Iris pigment epithelial cell (primary cell): ENCODE measurements at places on chromosomes 11 and 22.

GRCh38 chr11:57515332-57516060, at the start of gene SLC43A1:
SLC43A1 (minus strand) TSS chr11:57515702; CDS start chr11:57514111, 1,591 bp downstream.
- DNase-seq, result peak; percentile 68

DNA sequence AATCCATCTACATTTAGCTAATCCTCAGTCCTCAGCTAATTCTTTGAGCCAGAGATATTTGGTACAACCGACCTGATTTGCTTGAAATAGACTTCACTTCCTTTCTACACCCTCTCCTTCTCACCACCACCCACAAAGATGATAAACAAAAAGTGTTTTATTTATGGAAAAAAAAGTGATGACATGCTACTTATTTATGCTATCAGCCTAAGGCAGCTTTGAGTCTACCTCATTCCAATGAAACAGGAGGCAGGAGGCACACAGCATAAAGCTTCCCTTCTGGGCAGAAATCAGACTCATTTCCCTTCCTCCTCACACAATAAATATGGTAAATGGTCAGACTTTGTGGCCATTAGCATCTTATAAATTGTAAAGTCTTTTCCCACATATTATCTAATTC, 325.7 kb downstream of the SOX6 start:
- no peak for DNase-seq

DNA sequence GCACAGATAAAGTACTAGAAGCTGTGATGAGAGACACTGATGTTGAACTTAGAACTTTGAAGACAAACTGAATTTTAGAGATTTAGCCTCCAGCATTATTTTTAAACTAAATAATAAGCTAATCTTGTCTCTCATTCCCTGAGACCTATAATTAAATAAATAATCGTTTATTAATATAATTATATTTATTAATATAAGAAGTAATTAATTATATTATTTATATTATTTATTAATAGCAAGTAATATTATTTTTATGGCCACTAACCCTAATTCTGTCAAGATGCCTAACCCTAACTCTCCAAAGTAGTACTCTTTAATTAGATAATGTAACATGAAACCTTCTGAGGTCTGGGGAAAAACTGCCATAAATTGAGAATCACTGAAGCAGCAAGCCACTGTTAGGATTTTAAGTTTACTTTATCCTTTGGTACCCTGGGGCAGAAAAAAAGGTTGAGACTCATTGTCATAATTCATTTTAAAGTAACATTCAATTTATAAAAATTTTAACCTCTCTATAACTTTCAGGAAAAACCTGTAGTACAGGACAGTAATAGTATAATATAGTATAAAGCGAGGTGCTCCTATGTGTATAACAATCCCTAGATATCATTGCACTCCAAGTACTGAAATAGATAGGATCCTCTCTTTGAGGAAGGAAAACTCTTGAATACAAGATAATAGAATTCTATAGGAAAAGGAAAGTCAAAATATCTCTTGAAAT, 85.4 kb downstream of the TTC28 start:
- DNase-seq, result no peak

- no peak for DNase-seq
Measured at GRCh38 chr22:32286290-32286840, 31.2 kb upstream of the SLC5A4 start.

DNA sequence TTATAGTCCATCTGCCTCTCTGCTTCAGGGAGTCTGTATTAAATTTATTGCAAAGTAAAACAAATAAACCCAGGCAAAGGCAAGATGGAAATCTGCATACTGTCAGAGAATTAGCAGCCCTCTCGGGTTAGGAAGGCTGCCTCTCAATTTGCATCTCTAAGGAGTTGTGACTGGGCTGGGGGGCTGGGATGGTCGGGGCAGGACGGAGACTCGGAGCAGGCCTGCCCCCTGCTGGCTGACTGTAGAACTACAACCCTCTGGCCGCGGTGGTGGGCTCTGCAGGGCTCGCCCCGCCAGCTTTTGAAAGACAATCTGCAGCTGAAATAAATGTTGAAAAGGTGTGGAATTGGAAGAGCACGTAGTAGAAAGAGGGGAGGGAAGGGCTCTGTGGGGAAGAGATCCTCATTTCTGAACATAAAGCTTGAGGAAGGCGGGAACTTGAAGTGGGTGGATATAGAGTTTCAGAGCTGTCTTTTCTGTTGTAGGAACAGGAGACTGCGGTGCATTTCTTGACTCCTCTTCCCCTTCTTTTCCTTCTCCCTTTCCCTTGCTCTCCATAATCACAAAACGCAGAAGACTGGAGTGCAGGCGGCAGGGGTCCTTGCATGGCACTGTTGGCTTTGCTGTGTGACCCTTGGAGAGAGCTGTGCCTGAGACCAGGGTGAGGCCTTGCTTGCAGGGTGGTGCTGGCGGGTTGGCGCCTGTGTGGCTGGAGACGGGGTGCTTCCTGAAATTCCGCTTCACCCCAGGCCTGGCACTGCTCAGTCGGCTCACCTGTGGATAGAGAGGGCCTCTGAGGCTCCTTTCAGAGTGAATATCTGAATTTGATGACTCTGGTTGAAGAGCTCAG, 22.6 kb upstream of the PKNOX2 start:
- peak; percentile 8 for DNase-seq

DNA sequence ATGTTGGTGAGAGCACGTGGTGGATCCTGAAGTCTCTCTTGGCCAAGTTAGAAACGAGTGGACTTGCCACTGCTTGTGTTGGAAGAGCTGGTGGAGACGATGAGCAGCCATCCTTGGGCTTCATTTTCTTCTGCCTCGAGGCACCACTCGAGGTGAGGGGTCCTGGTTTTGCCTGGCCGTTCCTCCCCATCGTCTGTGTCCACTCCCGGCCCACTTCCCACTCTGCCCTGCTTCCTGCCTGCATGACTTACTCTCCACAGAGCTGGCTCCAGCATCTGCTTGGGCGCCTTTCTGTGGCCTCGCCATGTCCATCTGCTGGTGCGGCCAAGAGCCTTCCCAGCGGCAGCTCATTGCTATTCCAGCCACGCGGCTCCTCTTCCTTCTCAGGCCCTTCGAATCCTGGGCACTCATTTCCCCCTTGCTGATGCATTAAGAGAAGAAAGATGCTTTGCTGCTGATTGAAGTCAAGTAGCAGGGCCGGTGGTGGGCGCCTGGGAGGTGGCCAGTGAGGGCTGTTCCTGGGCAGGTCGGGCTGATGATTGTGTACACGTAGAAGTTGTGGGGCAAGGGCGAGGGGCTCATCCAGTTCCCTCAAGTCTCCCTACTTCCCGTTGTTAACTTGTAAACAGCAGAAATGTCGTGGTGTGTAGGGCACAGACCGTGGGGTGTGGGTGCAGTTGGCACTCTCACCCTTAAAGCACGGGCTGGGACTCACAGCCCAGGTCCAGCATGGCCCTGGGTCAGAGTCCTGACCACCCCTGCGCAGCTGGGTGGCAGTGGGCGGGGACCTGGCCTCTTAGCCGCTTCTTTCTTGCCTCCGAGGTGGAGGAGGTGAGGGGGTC, 292.0 kb downstream of the TBC1D22A start:
- no peak for DNase-seq

- no peak for DNase-seq
Measured at GRCh38 chr11:70068950-70069349, 9.2 kb upstream of the ANO1 start.

DNA sequence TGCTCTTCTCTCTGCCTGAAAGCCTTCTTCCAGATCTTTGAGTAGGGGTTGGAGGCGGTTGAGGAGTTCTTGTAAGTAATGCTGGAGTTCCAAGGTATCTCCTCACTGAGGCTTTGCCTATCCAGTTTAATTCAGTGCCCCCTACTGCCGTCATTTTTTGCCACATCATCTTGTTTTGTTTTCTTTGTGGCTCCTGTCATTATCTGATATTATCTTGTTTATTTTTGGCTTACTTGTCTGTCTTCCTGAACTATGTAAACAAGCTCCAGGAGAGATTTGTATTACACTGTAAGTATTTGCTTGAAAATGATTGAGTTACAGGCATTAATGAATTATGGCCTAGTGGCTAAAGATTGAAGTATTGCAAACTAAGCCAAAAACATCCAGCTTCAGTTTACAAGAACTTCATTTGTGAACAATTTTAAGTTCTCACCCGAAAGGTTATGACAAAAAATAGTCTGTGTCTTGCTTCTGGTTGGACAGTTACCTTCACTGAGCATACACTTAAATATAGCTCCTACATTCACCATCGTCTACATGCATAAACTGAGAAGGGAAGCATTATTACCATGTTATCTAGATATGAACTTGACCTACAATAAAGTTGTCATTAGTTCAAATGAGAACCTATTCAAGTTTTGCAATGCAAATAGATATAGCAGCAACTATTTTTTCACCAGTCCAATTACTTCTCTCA, 154.8 kb downstream of the ARHGAP42 start:
- DNase-seq, result no peak

DNA sequence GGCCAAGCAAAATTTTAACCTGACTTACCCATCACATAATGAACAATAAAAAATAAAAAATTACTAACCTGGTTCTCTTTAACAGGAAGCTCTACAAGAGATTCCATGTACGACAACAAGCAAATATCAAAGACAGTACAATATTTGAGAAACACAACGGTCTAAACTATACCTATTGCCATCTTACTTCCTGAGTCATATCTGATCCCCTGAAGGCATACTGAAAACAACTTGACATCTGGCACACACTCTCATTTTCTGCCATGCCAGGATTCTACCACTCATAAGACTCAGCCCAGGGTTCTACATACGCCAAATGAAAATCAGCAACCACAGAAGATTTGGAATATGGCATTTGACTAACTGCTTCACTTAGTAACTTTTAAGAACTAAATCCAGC, 13.8 kb downstream of the DENND5A start:
- no peak for DNase-seq

- no peak for DNase-seq
Measured at GRCh38 chr11:117921456-117921855, 7.7 kb downstream of the TMPRSS13 start.

DNA sequence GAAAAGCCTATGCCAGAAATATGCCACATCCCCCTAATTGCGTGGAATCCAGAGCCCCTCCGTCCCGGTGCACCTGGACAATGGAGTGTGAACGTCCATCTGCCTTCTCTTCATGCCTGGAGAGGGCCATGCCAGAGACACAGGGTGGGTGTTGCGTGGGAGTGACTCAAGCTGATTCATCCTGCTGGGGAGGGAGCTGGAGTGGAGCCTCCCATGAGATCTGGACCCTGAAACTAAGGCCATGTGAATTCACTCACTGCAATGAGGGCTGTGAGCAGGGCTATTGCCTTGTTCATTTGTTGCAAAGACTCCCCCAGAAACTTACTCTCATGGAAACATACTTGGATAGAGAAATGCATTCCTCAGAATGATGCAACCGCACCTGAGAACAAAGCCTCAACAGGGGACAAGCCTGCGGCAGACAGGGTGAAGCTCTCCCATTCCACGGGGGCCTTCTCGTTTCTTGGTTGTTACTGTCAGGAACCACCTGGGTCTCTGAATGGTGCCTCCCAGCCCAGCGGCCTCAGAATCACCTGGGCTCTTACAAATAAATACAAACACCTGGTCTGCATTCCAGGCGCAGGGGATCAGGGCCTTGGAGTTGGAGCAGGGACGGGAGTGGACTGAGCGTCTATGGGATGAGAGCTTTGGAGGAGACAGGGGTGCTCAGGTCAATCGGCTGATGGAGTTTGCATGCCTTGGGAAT, 1031.2 kb downstream of the BRD1 start:
- no peak for DNase-seq

GRCh38 chr11:13333456-13333957, 55.9 kb downstream of the BMAL1 start:
- DNase-seq, result no peak

DNA sequence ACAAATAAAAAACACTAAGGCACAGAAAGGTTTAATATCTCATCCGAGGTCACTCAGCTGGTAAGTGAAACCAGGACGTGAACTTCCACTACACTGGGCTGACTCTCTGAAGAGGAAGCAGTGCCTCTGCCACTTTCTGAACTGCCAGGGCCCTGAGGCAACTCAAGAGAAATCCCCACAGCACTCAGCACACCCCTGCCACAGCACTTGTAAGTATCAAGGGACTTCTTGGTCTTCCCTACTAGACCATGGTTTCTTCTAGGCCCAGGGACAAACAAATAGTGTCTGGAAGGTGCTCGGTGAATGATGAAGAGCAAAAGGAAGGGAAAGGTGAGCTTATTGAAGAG, 49.7 kb downstream of the RPL27A start:
- DNase-seq, result no peak

GRCh38 chr22:31019191-31019930, 50.3 kb downstream of the TUG1 start:
- DNase-seq, result no peak

- no peak for DNase-seq
Measured at GRCh38 chr11:28401446-28401845, 293.3 kb downstream of the METTL15 start.

GRCh38 chr11:108994887-108995286, 330.0 kb downstream of the DDX10 start:
- no peak for DNase-seq

DNA sequence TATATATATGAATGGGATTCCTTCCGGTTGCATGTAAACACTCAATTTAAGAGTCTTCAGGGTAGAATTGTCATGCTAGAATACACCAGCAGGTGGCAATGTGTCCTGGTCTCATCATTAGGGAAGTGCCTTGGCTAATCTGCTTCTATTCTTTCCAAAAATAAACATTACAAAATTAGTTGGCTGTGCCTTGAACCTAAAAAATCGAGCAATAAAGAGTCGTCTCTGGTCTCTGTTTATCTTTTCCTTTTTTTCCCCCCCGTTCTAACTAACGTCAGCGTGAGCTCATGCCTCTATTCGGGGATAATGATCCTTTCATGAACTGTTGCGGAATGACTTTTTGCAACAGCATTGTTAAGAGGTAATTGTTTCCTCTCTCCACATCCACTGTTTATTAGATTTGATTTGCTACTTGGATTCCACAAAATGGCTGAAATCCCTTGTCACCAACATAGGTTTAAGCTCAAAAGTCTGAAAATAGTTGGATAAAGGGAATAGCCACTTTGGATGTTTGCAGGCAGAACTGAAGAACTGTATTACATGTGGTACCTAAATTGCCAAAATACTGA, 1.2 kb upstream of the ARHGEF12 start:
- peak; percentile 92 for DNase-seq

- DNase-seq, result no peak
Measured at GRCh38 chr22:28017859-28018258, 98.8 kb upstream of the PITPNB start.

DNA sequence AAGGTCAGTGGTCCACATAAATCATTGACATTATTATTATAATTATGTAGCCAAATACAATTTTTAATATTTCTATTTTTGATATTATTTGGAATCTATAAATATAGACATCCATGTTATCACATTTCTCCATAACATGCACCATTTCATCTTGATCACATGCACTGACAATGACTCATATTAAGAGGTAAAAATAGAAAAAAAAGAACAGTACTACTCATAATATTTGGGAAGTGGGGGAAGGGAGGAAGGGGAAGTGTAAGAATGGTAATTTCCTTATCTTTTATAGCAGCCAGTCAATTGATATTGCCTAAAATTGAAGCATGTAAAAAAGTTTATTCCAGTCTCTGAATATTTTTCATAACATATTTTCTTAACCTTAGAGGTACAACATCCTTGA, 72.3 kb downstream of the ADM start:
- DNase-seq, result no peak

- DNase-seq, result no peak
Measured at GRCh38 chr11:94533696-94534630, 9.8 kb upstream of the FUT4 start.

- DNase-seq, result no peak
Measured at GRCh38 chr11:3042496-3043314, 14.5 kb downstream of the CARS1 start.
